EL (cell line): ENCODE measurements at places on chromosomes 5 and 9.

DNA sequence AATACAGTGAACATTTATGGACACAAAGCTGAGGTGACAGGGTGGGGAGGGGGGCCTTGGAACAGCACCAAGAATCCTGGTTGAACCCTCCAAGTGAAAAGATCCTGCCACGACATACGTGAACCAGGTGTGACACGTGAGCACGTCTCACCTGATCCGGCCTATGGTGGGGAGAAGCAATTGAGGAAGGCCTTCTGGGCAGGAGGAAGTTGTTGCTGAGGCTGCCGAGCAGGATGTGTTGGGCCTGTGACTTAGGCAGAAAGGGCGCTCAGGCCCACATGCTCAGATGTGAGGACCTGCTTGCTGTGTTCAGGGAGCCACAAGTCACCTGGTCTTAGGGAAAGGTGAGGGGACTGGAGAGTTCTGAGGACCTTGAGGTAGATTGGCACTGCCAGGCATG, 2.5 kb upstream of the MAPK9 start:
- no peak for DNase-seq

- DNase-seq = no peak
These were observed 16.5 kb downstream of the LVRN start for GRCh38 chr5:115978779-115979178.

DNA sequence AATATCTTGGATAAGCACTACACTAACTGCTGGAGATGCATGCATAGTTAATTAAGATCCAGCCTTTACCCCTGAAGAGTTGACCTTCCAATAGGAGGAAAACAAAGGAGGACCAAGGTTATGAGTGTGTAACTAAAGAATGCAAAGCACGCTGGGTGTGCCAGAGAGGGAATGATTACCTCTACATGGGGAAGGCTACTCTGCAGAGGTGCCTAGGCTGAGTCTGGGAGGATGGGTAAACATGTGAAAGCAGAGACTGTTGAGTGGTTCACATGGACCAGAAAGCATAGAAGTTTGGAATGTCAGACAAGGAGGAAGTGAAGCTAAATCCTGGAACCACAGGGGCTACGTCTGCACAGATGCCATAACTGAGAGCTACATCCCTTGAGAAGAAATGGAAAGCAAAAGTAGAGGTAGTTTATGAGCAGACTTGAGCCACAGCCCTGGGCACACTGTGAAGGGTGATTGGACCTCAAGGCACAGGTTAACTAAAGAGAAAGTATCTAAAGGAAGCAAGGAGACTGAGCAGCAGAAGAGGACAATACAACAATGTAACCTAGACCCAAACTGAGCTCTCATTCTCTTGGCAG, 176.2 kb downstream of the DENND1A start:
- DNase-seq = peak; percentile 8

DNA sequence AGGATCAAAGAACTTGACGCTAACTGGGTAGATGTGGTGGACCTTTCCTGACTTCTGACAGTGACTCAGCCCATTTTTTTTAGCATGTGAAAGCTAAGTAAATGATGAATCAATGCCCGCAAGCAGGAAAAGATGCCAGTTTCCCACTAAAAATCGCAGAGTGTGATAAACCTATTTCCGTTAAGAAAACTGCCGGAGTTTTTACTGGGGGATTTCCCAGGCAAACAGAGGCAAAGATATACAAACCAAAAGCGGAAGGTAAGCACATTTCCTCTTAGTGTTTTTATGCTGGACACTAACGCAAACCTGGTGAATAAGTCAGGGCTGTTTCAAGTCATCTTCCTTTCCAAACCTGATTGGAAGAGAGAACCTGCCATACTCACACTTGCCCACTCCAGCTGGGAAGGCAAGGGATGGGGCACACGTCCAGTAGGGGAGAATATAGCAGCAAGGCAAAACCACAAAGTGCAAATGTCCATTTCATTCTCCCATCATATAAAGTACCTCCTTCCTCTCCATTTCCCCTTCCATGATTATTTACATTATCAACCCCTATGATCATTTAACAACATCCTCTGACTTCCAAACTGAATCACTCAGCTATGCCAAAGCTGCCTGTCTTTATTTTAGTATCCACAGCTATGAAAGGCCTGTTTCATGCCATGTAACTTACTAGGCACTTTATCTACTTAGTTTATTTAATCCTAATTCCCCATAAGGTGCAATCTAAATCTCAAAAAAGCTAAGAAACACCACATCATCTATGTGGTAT, 349.7 kb upstream of the RFX3 start:
- DNase-seq = peak; percentile 98

DNA sequence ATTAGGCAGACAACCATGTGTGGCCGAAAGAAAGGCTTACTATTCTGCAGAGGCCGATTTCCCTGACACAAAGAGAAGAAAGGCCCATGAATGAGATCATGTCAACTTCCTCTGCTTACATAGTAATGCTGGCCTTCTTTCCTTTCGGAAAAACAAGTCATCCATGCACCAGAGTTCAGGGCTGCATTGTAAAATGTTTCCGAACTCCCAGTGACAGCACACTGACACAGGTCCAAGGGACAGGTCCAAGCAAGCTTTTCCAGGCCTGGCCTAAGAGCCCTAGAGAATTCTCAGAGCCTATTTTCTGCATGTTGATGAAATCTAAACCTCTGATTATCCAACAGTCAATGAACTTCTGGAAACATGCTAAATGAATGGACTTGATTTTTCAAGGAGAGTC, 140.9 kb downstream of the ZNF608 start:
- DNase-seq = no peak
